CD4-positive, alpha-beta T cell treated with Interleukin-21 for 1 hour (primary cell): ENCODE measurements at places on chromosomes 13 and 19.
A peak's percentile ranks its signal among the peaks of the same experiment; 100 is the strongest.

DNA sequence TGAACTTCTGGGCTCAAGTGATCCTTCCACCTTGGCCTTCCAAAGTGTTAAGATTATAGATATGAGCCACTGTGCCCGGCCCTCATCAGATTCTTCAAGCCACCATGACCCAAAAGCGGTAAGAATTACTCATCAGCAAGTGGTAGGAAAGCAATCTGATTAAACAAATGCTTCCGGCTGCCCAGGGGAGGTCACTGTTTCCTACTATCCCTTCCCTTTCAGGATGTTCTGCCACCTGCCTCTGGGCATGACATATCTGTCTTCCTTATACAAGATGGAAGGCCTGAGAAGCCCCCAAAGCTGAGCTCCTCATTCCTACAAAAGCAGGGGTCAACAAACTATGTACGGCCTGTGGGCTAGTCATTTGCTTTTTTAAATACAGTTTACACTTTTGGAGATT is 7.0 kb downstream of the ABHD8 start:
- DNase-seq, result no peak

GRCh38 chr19:57355916-57356315 is 4.8 kb downstream of the ZNF304 start:
- no peak for DNase-seq

GRCh38 chr13:43992211-43992610 is 112.5 kb downstream of the LACC1 start:
- DNase-seq, result no peak

DNA sequence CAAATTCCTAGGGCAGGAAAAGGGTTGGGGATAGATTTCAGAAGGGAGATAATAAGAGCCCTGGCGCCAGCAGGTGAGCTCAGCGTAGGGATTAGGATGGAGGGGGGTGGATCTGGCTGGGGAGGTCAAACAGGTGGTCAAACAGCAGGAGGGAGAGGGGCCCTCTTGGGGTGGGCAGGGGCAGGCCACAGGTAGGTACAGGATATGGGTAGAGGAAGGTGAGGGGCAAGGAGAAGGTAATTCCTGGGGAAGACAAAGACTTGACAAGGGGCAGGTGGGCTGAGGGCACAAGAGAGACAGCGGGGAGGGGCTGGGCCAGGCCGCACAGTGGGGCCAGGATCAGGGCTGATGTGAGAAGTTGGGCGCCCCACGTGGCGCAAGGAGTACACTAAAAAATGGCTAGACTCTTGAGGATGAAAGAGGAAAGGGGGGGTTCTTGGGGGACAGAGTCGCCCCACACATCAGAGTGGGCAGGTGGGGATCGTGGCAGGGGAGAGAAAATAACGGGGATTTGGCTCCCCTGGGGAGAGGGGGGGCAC is 713 bp downstream of the KRI1 start:
- DNase-seq, result peak; percentile 69

DNA sequence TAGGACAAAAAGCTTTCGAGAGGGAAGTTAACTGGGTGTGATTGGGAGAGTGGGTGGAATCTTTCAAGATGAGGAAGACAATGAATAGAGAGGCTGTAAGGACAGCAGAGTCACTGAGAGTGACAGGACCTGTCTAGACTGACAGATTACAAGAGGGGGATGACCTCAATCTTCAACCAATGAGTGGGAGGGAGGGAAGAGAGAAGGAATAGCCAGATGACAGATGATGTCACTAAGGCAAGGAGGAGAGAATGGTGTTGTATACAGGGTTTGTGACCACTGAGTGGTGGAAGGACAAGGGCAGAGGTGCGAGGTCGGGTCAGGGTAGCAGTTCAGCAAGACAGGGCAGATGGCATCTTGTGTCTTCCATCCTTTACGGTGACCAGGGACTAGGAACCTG is 5.8 kb upstream of the ILF3 start:
- DNase-seq, result no peak
